ENCODE measurements at places on chromosomes 4 and X. TPM values are rescaled to one million over a fixed set of nuclear protein-coding genes. Genes with fewer than 3 reads are reported as not detected.

The RBBP7 gene
- 238 TPM for total RNA-seq

The CHIC1 gene
- 4.7 TPM for total RNA-seq

The OTUD4 gene
- 57.1 TPM for total RNA-seq

The ADGRG2 gene
- total RNA-seq = not detected

The GAGE2A gene
- total RNA-seq = not detected

The SLC6A14 gene
- not detected for total RNA-seq

The UCP1 gene
- not detected for total RNA-seq

The STK32B gene
- total RNA-seq = not detected

The TEX11 gene
- total RNA-seq = not detected

The SPOCK3 gene
- not detected for total RNA-seq

The KDR gene
- total RNA-seq = not detected

The CMC4 gene
- total RNA-seq = 3.8 TPM

The ARHGAP36 gene
- total RNA-seq = not detected

The NCAPG gene
- total RNA-seq = 82.8 TPM

The SLC2A9 gene
- total RNA-seq = 0.39 TPM

The FREM3 gene
- total RNA-seq = not detected

The CHRNA9 gene
- total RNA-seq = not detected

The KLB gene
- total RNA-seq = not detected

The UNC5C gene
- total RNA-seq = 0.07 TPM

The TBX22 gene
- not detected for total RNA-seq

The ITGB1BP2 gene
- total RNA-seq = 6.5 TPM

The ZCCHC18 gene
- total RNA-seq = 1.0 TPM

The TMEM156 gene
- 15.4 TPM for total RNA-seq

The SPANXN4 gene
- not detected for total RNA-seq

All from activated CD4-positive, alpha-beta T cell treated with anti-CD3 and anti-CD28 coated beads for 36 hours (primary cell).